ENCODE measurements at places on chromosomes 11 and 22.

- DNase-seq: no peak
Measured at GRCh38 chr11:96466607-96467006, 76.8 kb downstream of the JRKL start.

GRCh38 chr11:35615921-35616900 lies 2.0 kb upstream of the FJX1 start:
- no peak for DNase-seq

DNA sequence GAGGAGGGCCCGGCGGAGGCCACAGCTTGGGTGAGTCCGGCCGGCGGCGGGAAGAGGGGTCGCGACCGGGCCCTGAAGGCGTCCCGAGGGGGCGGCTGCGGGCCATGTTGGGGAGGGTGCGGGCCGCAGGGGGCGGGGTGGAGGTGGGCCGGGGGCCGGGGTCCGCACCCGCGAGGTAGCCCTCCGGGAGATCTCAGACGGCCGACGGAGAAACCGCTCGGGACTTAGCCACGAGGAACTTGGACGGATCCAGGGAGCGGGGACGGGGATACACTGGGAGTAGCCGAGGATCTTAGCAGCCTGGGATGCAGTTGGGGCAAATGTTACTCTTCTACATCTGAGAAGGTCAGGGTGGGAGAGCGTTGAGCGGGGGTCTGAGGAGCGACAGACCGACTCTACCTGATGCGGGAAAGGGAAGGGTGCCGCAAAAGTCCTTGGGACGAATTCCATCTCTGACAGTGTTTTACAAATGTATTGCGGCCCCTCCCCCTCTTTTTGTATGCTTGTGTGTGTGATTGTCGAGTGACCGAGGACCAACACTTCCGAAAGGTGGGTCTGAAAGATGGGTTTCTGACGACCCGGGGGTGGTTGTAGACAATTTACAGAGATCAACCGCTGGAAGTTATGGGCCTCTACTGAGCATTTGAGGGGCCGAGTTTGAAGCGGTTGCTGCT lies 658 bp downstream of the STIP1 start:
- no peak for DNase-seq

DNA sequence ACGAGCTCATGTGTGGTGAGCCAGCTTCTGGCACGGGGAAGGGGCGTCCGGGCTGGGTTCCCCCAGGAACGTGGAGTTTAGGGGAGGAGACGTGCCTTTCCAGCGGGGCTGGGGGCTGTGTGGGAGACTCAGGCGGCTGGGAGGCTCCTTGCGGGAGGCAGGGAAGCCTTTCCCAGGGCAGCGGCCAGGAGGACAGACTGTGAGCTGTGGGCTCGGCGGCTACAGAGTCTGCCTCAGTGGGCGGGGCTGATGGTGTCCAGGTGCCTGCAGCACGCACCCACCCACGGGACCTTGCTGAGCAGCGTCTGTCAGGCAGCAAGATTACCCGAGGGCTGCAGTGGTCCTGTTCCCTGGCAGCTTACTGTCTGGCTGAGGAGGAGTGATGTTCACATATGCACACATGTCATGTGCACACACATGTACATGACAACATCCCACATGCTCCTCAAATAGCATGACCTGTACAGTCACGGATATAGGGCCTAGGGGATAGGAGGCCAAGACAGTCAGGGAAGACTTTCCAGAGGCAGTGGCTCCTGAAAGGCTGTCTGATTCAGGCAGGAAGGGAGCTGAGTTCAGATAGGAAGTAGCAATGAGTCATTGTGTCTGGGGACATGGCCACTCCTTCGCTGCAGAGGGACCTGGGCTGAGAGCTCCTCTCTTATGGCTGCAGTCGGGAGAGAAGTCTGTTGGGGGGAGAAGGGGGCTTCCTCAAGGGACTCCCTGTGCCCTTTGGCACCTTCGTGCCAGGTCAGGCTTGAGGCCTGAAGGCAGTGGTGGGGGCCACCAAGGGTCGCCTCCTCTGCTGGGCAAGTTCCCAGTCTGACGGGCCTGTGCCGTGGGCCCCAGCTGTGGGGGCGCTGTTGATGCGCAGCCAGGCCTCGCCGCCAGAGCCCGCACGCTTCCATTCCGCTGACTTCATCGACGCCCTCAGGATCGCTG lies 23.3 kb upstream of the PPP6R3 start:
- no peak for DNase-seq

DNA sequence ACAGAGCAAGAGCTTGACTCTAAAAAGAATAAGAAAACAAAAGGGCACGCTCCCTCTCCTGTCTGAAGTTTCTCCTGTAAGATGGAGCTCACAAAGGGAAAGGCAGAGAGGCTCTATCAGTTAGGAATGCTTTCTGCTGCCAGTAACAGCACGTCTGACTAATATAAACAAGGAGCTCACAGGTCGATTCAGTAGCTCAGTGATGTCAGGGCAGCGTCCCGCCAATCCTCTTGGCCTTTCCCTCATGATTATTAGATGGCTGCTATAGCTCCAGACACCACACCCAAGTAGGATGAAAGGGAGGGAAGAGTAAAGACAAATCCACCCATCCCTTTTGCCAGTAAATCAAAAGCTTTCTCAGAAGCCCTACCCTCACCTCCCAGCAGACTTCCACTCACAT lies 51.3 kb upstream of the HMGXB4 start:
- DNase-seq: no peak

DNA sequence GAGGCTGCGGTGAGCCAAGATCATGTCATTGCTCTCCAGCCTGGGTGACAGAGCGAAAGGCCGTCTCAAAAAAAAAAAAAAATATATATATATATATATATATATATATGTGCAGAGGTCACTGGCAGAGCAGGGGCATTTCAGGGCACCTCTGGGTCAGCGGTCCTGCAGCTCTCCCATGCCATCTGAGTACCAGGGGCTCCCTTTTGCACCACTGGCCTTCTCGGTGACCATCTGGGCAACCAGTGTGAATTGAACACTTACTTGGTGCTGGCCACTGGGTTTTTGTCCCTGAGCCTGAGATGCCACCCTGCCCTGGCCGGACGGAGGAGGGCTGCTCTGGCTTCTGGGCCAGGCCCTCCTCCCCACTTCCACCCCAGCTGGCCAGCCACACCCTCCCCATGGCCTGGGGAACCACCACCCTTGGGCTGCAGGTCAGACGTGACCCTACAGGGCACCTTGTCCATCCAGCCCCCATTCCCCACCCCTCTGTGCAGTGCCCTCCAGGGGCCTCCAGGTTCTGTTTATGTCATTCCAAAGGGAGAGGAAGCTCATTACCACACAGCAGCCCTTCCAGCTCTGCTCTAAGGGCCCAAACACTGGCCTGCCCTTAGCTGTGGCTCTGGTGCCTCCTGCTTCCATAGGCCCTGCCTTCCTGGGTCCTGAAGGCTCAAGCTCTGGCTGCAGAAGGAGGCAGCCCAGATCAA lies 10.3 kb downstream of the MAPK8IP1 start:
- no peak for DNase-seq

DNA sequence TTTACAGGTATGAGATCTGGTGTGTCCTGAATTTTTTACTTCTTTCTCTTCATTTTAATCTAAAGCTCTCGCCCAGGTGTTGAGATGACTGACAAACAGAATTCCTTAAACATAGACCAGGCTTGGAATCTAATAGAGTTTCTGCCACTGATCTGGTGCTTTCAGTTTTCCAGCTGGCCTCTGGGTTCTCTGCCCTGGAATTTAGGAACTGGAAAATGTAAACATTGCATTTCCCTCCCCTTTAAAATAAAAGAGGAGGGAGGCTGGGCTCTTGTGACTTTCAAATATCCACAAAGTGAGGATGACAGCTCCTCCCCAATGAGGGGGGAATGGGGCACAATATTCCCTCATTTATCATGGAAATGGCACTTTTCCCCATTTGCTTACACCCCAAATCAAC lies 5.0 kb downstream of the PAMR1 start:
- no peak for DNase-seq

GRCh38 chr11:99601179-99601578 lies 580.4 kb downstream of the CNTN5 start:
- DNase-seq: no peak

GRCh38 chr22:48575618-48576332 lies 1251.9 kb downstream of the BRD1 start:
- no peak for DNase-seq

DNA sequence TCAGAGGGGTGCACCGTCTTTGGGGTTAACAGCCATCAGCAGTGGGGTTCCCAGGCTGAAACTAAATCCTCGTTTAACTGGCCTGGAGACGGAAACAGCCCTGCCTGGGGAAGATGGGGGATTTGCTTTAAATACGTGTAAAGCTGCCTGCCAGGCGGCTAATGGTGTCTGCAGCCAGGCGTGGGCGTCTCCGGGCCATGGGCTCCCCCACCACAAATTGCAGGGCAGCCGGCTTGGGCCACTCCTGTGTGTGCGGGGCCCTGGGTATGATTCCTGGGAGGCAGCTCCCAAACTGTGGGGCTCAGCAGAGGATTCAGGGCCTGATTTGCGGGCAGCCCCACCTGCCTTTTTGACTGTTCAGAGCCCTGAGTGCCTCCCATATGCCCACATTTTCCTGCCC lies 110.5 kb downstream of the KCNQ1 start:
- DNase-seq: no peak

- DNase-seq: no peak
Measured at GRCh38 chr22:21755851-21756284, 20.3 kb upstream of the YPEL1 start.

DNA sequence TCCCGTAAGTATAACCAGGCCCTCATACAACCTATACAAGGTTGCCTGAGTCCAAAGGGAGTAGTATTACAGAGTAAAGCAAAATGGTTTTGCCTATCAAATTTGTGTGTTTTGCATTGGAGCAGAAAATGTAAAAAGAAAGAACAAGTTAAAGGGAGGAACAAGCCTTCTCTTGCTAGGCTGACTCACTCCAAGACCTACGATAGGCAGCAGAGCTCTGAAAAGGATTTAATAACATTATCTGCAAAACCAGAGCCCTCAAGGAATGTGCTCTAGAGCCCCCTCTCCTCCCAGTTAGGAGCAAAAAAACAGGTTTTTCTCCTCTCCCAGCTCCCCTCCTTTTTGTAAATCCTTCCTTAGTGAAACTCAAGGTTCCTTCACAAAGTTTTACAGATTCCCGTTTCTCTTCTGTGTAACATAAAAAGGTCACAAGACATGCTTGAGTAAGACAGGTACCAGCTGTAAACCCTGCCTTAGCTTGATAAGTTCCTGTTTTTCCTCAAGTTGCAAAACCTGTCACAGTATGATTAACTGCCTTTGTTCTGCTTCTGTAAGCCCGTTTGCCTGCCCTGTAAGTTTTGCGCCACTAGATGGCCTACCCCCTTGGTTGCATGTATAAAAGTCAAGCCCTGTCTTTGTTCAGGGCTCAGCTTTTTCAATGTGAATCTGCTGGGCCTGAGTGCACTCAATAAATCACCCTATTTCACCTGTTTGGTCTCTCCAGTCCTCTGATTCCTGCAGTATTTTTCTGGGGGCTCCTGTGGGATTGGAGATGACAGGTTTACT lies 498.2 kb downstream of the KCNA4 start:
- no peak for DNase-seq

DNA sequence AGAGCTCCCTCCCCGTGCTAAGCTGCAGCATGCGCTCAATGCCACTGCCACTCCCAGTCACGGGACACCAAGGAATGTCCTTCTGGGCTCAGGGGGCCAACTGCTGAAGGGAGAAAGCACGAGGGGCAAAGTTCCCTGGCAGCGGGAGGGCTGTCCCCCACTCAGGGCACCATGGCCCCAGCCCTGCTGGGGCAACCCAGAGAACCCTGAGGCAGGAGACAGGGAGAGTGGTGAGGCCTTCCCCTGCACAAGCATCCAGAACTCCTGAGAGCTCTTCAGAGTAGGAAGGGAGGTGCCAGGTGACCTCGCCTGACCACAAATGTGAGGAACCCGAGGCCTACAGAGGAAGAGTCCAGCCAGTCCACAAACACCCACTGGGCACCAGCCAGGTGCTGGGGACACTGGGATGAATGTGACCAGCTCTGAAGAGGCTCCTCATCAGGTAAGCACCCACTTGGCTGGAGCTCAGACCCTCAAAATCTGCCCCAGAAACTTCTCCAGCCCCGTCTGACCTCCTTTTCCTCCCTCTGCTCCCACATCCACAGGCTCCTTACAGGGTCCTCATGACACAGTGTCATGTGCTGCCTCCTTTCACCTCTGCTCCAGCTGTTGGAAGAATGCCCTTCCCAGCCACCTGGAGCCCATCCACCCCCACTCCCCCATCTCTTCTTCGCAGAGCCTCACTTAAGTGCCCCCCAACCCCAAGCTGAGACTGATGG lies 15.6 kb downstream of the GDPD5 start:
- no peak for DNase-seq

GRCh38 chr11:48116437-48117228 lies 100.0 kb upstream of the OR4B1 start:
- DNase-seq: no peak

DNA sequence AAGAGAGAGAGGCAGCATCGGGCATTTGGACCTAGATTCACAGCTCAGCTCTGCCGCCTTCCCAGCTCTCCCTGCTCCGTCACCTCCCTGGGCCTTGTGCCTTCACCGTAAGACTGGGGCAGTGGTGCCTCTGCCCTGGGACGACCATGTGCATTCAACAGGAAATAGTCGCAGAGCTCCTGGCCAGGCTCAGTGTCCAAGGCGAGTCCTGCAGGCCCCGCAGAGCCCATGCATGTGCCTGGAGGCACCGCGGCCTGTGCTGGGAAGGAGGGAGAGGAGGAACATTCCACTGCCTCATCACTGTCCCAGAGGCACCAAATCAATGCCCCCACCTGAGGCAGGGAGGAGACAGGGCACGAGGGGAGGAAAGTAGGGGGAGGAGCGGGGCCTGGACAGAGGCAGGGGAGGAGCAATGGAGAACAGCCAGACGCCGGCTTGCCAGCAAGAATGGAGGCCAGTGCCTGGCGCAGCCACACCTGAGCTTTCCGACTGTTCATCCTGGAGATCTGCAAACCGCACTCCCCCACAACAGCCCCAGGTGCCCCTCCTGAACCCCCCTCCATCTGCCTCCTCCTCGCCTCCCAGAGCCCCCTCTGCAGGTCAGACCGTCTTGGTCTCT lies 74.4 kb upstream of the PRR5 start:
- no peak for DNase-seq

DNA sequence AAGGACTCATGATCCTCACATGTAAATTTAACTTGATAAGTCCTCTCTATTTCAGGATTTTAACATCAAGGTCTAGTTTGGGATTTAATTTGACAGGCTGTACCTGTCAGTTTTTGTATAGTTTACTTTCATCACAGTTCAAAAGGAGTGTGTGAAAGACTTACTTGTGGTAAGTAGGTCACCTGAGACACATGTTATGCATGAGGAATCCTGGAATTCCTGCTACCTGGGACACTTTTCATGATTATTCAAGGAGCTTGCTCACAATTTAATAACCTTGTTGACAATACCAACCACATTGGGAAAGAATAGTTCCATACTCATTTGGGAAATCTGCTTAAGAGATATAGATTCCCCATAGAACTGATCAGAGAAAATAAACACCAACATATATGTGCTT lies 15.8 kb upstream of the SLC36A4 start:
- no peak for DNase-seq

- DNase-seq: no peak
Measured at GRCh38 chr11:102669664-102670063, 35.9 kb downstream of the MMP27 start.

GRCh38 chr11:44113572-44113971 lies 18.1 kb downstream of the EXT2 start:
- no peak for DNase-seq

- no peak for DNase-seq
Measured at GRCh38 chr22:22698263-22698750, 53.9 kb downstream of the GGTLC2 start.
